Activated CD4-positive, alpha-beta memory T cell treated with anti-CD3 and anti-CD28 coated beads, Interleukin-2, amount 10 ng/mL, durations not matched to agents 7 days and 5 days (primary cell): ENCODE measurements at places on chromosomes 2 and 18. TPM values are rescaled to one million over a fixed set of nuclear protein-coding genes. Genes with fewer than 3 reads are reported as not detected.

Gene ASPRV1
- total RNA-seq = 0.98 TPM

Gene LIPG
- not detected for total RNA-seq

Gene ELOA2
- not detected for total RNA-seq

Gene REG1A
- total RNA-seq = not detected

DNA sequence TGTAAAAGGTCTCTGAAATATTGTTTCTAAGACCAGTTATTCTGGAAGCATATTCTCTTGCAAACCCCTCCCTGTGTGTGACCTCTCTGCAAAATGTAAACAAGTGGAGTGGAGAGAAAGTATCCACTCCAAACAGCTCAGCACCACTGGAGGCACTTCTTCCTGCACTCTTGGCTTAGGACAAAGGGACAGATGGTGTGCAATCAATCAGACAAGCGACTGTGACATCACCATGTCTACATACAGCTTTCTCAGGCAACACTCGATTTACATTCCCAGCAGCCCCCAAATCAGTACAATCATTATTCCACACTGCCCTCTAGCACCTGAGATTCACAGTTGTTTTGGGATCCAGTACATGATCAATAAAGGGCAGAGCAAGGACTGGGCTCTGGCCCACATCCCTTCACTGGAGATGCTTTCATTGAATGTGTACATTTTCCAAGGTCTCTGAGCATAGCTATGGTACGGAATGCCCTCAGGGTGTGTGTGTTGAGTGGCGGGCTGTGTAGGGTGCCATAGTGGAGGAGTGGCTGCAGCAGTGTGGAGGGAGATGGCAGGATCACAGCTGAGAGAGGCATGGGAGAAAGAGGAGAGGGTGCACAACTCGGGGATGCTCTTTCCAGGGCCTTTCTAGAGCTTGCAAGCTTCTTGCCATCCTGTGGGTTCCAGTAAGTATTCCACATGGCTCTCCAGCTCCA lies 311.8 kb upstream of the ST6GAL2 start:
- no peaks in the 10 kb centered on the region for H3K4me1 ChIP-seq
- H3K27me3 ChIP-seq = no peaks in the 10 kb centered on the region
- H3K4me3 ChIP-seq = no peak overlapping the region
- no peak overlapping the region for H3K27ac ChIP-seq
- no peak for DNase-seq

- peak overlapping the region; percentile 92 for H3K27ac ChIP-seq
- no peaks in the 10 kb centered on the region for H3K27me3 ChIP-seq
- no peak for DNase-seq
- peak overlapping the region; percentile 100 for H3K4me3 ChIP-seq
Measured at GRCh38 chr2:95165030-95165370, 609 bp upstream of the ZNF2 start.

GRCh38 chr2:160209516-160209856 lies 9.4 kb upstream of the ITGB6 start:
- H3K36me3 ChIP-seq = no peaks in the 10 kb centered on the region
- peaks cover 23% of the 10 kb centered on the region for H3K4me1 ChIP-seq
- no peak overlapping the region for H3K4me3 ChIP-seq
- H3K27ac ChIP-seq = no peak overlapping the region

DNA sequence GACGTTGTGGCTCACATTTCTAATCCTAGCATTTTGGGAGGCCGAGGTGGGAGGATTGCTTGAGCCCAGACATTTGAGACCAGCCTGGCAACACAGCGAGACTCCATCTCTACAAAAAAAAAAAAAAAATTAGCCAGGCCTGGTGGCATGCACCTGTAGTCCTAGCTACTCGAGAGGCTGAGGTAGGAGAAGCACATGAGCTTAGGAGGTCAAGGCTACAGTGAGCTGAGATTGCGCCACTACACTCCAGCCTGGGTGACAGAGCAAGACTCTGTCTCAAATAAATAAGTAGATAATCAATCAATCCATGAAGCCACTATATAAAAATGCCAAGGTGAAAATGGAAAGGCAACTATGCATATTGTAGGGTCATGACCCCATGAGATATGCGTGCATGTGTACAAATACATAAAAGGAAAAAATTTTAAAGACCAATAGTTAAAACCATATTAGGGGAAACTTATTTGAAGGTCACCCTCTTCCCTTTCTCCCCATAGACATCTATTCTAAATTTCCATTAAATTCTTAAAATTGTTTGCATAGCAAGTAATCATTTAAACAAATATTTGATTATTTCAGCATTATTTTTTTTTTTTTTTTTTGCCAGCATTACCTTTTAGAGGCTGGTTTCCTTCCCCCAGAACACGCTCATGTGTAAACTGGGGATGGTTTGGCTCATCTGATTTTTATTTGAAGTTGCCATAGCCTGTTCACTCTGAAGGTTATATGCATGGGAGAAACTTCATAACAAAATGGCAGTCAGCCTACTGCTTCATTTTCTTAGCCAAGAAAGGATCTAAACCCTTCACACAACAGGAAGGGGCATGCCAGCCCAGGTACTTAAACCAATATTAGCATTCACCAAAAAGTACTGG lies 37.3 kb upstream of the TMEM247 start:
- no peak overlapping the region for H3K4me3 ChIP-seq
- DNase-seq = no peak
- H3K4me1 ChIP-seq = peaks cover 30% of the 10 kb centered on the region
- H3K36me3 ChIP-seq = peaks cover 6% of the 10 kb centered on the region

GRCh38 chr2:149410701-149411484 lies 80.5 kb downstream of the LYPD6 start:
- H3K4me3 ChIP-seq = no peak overlapping the region
- no peak for DNase-seq
- H3K4me1 ChIP-seq = no peaks in the 10 kb centered on the region

- H3K4me3 ChIP-seq = no peak overlapping the region
- no peak for DNase-seq
- H3K27ac ChIP-seq = no peak overlapping the region
- H3K36me3 ChIP-seq = no peaks in the 10 kb centered on the region
Measured at GRCh38 chr2:73343992-73344391, 41.6 kb upstream of the ALMS1 start.

DNA sequence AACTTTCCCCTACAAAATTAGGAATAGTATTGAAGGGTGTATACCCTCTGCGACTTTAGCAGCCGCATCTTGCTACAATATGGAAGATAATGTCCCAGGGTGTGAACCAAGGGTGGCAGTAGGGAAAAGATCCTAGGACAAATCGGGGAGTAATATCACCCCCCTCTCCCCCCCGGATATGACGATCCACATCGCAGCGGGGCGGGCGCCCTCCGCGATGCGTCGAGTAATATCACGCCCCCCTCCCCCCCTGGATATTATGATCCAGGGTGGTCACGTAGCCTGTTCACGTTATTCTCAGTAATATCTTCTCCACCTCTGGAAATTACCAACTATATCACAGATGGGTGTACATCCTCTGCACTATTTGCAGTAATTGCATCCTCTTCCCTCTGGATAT lies 82.9 kb downstream of the DAPL1 start:
- H3K4me1 ChIP-seq = no peaks in the 10 kb centered on the region
- H3K36me3 ChIP-seq = no peaks in the 10 kb centered on the region
- no peak overlapping the region for H3K4me3 ChIP-seq
- no peak overlapping the region for H3K27ac ChIP-seq
- no peaks in the 10 kb centered on the region for H3K27me3 ChIP-seq

GRCh38 chr2:46540496-46541331 lies 61.3 kb downstream of the TMEM247 start:
- peaks cover 8% of the 10 kb centered on the region for H3K36me3 ChIP-seq
- DNase-seq = no peak
- H3K27ac ChIP-seq = peak overlapping the region; percentile 87
- peaks cover 80% of the 10 kb centered on the region for H3K4me1 ChIP-seq
- peak overlapping the region; percentile 85 for H3K4me3 ChIP-seq

DNA sequence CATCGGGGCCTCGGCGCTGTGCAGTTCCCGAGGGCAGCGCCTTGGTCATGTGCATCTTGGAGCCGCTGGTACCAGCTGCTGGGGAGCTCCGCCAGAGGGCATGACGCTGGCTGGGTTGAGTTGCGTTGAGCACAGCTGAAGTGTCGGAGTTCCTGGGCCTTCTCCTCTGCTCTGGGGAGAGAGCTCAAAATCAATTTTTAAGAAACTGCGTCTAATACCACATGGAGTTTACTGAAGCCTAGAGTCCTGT lies 48.7 kb downstream of the GREB1 start:
- no peaks in the 10 kb centered on the region for H3K36me3 ChIP-seq
- peaks cover 3% of the 10 kb centered on the region for H3K27me3 ChIP-seq
- DNase-seq = no peak
- H3K4me3 ChIP-seq = no peak overlapping the region
- peaks cover 3% of the 10 kb centered on the region for H3K4me1 ChIP-seq

DNA sequence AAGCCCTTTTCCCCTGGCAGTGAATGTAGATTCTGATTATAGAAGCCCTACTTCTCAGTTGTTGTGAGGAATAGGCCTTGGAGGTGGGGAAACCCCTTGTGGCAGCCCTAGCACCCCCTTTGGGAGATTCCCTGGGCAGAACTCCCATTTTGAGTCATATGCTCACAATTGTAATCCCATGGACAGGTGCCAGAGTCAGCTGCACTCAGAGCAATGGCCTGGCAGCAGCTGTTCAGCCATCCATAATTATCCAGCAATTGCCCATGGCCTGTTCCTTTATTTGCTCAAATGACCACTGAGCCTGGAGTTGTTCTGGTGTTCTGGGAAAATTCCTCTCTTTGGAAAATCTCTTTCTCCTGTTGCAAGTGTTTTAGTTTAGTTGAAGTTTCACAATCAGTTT lies 71.7 kb downstream of the PTRHD1 start:
- H3K4me1 ChIP-seq = no peaks in the 10 kb centered on the region
- H3K36me3 ChIP-seq = peaks cover 4% of the 10 kb centered on the region
- H3K4me3 ChIP-seq = no peak overlapping the region
- no peak for DNase-seq
- no peaks in the 10 kb centered on the region for H3K27me3 ChIP-seq
- H3K27ac ChIP-seq = no peak overlapping the region

DNA sequence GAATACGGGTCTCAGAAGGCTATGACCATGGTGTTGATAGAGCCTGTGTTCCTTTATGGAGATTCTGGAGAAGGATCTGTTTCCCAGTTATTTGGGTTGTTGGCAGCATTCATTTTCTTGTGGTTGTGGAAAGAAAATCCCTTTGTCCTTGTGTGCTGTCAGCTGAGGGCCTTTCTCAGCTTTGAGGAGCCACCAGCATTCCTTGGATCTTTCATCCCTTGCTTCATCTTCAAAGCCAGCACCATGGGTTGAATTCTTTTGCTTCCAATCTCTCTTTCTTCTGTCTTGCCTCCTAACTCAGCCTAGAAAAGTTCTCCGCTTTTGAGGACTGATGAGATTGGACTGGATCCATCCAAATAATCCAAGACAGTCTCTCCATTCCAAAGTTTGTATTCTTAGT lies 103.2 kb upstream of the MMADHC start:
- no peaks in the 10 kb centered on the region for H3K36me3 ChIP-seq
- no peaks in the 10 kb centered on the region for H3K27me3 ChIP-seq
- H3K27ac ChIP-seq = no peak overlapping the region
- no peak for DNase-seq
- H3K4me1 ChIP-seq = no peaks in the 10 kb centered on the region

- H3K4me1 ChIP-seq = no peaks in the 10 kb centered on the region
- H3K4me3 ChIP-seq = no peak overlapping the region
- DNase-seq = no peak
- no peak overlapping the region for H3K27ac ChIP-seq
Measured at GRCh38 chr2:224837558-224837957, 121.4 kb upstream of the CCDC195 start.
